ENCODE measurements at places on chromosomes 11 and 22.

DNA sequence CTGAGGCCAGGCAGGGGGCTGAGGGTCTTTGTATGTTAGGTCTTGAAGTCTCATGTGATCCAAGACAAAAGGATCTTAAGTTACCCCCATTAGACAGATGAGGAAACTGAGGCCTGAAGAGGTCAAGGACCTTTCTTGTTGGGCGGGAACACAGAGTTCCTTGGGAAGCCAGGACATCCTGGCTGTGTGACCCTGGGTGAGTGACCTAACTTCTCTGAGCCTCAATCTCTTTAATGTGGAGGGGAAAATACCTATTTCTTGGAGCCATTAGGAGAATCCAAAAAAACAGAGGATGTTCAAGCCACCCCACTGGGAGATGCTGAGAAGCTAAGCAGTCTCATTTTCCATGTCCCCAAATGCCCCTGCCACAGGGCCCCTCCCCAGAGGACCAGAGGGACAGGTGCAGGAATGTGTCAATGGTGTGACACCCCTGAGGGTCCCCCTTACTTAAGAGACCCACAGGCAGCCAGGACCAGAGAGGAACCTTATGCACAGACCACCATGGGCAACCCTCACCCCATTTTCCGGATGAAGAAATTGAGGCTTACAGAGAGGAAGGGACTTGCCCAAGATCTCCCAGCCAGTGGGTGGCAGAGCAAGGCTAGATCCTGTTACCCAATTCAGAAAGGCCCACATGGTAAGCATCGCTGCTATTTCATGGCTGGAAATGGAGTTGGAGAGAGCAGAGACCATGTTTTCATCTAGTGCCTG, 8.0 kb downstream of the RAC2 start:
- DNase-seq, result no peak

- DNase-seq, result peak; percentile 74
These were observed 6.5 kb upstream of the APOBEC3H start for GRCh38 chr22:39090426-39091064.

DNA sequence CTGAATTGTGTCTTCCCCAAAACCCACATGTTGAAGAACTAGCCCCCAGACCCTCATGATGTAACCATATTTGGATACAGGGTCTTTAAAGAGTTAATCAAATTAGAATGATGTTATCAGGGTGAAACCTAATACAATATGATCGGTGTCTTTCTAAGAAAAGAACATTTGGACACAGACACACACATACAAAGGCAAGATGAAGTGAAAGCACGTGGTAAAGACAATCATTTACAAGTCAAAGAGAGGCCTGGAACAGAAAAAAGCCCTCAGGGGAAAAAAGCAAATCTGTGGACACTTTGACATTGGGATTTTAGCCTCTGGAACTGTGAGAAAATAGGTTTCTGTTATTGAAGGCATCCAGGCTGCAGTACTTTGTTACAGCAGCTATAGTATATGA, 733.4 kb downstream of the JRKL start:
- DNase-seq, result no peak

- DNase-seq, result no peak
These were observed 9.8 kb upstream of the BARX2 start for GRCh38 chr11:129365816-129366215.

DNA sequence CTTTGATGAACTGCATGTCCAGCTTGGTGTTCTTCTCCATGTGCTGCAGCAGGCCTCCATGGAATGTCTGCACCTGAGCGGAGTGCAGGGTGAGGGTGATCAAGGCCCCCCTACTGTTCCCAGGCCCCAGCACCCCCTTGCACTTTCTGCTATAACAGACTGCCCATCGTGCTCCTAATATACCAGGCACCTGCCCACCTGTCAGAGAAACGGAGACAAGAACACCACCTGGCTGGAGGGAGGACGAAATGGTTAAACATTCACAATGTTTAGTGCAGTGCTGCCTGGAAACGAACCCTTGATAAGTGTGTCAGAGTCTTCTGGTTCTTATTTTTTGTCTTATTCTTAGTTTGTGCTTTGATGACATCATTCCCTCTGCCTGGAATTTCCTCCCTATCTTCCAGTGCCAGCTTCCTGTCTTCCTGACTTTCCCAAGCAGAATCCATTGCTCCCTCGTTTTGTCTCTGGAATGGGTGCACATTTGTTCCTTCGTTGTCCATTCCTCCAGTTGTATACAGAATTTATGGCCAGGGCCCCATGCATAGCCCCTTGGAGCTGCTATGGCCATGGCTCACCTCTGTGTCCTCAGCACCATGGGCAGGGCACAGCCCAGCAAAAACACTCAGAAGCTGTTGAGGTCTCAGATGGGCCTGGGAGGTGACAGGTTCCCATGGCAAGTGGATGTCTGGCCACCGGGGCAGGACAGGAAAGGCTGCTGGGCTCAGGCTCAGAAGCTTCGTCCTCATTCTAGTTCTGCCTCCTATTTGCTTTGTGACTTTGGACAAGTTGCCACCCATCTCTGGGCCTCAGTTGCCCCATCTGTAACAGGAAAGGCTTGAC, 11.9 kb downstream of the BAIAP2L2 start:
- no peak for DNase-seq

DNA sequence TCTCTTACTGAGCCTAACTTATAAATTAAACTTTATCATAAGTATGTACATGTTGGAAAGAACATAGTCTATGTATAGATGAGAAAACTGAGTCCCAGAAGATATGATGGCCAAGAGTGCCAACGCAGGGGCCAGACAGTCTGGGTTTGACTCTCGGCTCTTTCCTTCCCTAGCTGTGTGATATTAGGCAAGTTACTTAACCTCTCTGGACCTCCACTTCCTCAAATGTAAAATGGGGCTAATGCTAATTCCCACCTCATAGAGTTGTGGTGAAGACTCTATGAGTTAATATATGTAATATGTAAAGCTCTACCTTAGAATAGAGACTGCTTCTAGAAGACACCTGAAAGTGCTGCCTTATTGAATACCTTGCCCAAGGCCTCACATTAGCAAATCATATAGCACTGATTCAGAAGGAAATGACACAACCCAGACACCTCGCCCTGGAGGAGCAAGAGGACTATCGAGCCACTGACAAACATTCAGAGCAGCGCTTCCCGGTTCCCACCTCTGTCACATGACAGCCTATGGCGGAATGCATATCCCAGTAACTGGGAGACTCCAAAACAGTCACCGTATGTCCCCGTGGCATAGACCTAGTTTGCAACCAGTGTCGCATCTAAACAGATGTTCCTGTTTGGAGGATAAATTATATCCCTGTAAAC, 11.3 kb upstream of the CCDC86 start:
- no peak for DNase-seq

GRCh38 chr22:46773076-46773475, 10.6 kb downstream of the TBC1D22A start:
- no peak for DNase-seq

DNA sequence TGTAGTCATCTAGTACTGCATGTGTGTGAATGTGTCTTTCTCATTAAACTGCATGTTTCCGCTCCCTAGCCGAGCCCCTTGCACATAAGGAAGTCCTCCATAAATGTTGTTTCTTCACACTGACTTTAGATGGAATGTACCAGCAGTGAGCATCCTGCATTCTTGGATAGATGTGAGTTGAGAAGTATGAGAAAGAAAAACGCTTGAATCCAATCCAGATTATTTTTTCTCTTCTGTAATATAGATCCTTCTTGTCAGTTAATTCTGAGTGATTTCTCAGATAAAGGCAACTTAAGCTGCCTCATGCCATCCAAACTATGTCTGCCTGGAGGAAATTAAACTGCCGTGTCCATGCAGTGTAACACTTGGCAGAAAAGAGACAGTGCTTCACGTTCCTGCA, 268.1 kb upstream of the ISX start:
- no peak for DNase-seq

Measured in stimulated activated CD4-positive, alpha-beta T cell treated with anti-CD3 and anti-CD28 coated beads, Interleukin-12 subunit alpha, Interleukin-12 subunit beta, amount 100 ng/mL, for 48 hours (primary cell).